Tongue (tissue), 3 donors: ENCODE measurements at places on chromosomes 16 and 17. TPM values are rescaled to one million over a fixed set of nuclear protein-coding genes. Genes with fewer than 3 reads are reported as not detected.

DNA sequence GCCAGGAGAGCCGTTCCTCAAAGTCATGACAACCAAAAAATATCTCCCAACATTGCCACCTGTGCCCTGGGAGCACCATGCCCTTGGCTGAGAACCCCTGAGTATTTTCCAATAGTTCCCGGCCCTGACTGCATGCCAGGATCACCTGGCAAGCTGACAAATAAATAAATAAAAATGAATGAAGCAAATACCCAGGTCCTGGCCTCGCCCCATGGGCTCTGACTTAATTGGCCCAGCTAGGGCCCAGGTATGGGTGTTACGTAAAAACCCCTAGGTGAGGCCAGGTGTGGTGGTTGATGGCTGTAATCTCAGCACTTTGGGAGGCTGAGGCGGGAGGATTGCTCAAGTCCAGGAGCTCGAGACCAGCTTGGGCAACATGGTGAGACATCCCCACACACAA lies 2.7 kb upstream of the C16orf74 start:
- no peak for DNase-seq

DNA sequence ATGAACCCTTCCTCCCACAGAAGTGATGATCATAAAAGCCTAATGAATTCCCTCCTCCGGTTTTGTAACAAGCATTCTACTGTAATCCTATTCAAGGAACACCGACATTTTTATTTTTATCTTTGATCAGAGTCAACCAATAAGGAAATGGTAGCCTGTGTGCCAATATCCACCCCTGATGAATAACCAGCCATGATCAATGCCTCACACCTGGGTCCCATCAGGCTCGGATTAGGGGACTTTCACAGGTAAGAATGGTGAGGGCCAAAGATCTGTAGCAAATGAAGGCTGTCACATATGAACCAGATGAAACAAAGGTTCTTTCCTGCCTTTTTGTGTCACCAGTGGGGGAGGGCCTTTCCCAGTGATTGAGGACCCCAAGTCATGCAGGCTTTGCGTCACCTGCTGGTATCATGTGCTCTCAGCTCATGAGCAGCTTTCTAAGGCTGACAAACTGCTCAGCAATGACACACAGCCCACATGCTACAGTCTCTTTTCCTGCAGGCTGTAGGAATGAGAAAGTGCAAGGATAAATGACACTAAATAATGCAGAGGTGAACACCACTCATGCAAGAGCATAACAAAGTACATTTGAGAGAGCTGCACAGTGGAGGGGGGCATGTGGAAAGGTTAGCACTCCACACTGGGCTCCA lies 34.9 kb downstream of the TOM1L2 start:
- no peak for DNase-seq

DNA sequence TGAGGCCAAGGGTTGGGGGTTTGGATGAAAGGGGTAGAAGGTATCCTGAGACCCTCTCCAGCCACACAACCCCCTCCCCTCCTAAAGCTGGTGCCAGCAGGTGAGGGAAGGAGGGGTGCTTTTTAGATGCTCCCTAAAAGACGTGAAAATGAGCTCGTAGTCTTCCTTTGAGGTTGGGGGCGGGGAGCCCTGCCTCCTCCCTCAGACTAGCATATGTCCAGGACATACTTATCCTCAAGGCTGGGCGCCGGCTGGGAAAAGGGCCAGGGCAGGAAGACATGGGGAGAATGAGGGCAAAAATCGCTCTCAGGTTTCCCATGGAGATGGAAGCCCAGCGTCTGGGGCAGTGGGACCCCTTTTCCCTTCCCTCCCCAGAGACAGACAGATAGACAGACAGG lies 26.7 kb downstream of the SRCIN1 start:
- DNase-seq, result no peak

DNA sequence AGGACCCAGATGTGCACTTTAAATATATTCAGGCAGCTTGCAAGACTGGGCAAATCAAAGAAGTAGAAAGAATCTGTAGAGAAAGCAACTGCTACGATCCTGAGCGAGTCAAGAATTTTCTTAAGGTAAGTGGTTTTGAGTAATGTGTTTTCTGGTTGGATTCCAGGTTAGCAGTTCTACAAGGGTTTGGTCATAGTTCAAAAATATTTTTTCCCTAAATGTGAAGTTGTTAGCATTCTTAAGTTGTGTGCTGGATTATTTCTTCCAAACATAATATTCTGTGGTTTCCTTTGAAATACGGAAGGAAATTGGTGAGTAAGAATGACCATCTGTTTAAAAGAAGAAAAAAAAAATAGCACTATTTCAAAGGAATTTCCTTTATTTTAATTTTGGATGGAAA lies 38.4 kb downstream of the PTRH2 start:
- DNase-seq, result peak; percentile 9

DNA sequence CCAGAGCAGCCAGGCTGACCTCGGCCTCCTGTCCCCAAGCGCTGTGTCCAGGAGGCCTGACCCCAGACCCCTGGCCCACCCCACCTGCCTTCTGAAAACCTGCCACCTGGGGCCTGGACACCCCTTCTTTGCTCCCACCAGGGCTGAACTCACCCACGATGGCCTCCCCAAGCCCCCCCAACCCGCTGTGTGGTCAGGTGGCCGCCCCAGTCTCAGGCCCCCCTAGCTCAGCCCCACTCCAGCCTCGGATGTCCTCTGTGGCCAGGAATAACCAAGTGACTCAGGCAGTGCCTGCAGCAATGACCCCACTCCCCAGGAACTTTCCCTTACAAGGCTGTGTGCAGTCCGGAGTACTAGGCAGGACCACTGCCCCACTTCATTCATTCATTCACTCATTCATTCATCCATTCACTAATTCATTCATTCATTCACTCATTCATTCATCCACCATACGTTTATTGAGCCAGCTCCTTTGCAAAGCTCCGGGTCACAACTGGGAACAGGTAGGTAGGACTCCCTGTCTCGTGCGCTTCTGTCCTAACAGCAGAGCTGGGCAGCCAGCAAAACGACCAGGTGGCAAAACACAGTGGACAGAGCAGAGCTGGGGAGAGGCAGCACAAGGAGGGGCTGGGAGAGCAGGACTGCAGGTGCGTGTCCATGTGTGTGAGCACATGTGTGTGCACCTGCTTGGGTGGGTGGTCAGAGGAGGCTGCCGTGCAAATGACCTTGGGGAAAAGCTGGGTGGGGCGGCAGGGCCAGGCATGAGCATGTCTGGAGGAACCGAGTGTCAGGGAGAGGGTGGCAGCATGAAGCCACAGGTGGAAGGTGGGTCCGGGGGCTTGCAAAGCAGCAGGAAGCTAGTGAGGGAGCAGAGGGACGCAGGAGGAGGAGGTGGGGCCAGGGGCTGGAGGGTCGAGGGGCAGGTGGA lies 75.8 kb upstream of the CBX4 start:
- no peak for DNase-seq

- no peak for DNase-seq
Observed at GRCh38 chr17:65219124-65219523, 82.0 kb downstream of the RGS9 start.

GRCh38 chr16:56357765-56358322 lies 67.5 kb downstream of the AMFR start:
- no peak for DNase-seq

GRCh38 chr16:2199621-2200139 lies 3.3 kb upstream of the CASKIN1 start:
- no peak for DNase-seq

DNA sequence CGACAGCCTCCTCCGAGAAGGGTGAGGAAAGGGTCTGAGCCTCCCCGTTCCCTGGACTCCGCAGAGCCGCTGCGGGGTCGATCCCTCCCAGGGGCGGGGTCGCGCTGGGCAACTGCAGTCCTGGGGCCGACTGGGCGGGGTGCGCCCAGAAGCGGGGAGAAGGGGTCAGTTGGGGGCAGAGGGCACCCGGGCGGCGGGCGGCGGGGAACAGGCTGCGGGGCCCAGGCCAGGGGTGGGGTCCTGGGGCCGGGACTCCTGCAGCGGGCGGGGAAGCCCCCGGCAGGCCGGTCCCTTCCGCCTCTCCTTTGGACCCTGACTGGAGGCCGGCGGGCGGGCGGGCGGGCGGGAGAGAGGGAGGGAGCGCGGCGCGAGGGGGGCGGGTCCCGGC lies 352 bp downstream of the GGNBP2 start:
- no peak for DNase-seq

- no peak for DNase-seq
Observed at GRCh38 chr16:19329932-19330331, 44.4 kb downstream of the CLEC19A start.

- no peak for DNase-seq
Observed at GRCh38 chr17:12664894-12665262, 812 bp upstream of the MYOCD start.

KRT24 gene
- total RNA-seq, result 0.31 TPM
